ENCODE measurements at places on chromosomes 6 and 20. TPM values are rescaled to one million over a fixed set of nuclear protein-coding genes. Genes with fewer than 3 reads are reported as not detected.

The BAG2 gene
- total RNA-seq: 82.3 TPM

The CCDC170 gene
- total RNA-seq: 4.7 TPM

The ZFP57 gene
- total RNA-seq: not detected

The COX7A2 gene
- total RNA-seq: 137 TPM

The DEF6 gene
- total RNA-seq: 7.2 TPM

The SRC gene
- 26.9 TPM for total RNA-seq

The ARMH2 gene
- total RNA-seq: not detected

The RIN2 gene
- 45.5 TPM for total RNA-seq

The PLAGL2 gene
- 3.0 TPM for total RNA-seq

The HTR1E gene
- 0.26 TPM for total RNA-seq

The PSMB8 gene
- 24.9 TPM for total RNA-seq

The TXLNB gene
- total RNA-seq: 8.0 TPM

The KHDC1 gene
- total RNA-seq: 2.6 TPM

The SIRPB1 gene
- 0.26 TPM for total RNA-seq

The PM20D2 gene
- 31.3 TPM for total RNA-seq

The OGFRL1 gene
- 29.7 TPM for total RNA-seq

The FOXS1 gene
- total RNA-seq: 4.7 TPM

The COL9A3 gene
- total RNA-seq: 101 TPM

The PPIL6 gene
- 11.9 TPM for total RNA-seq

The NEURL2 gene
- total RNA-seq: 4.8 TPM

The COL19A1 gene
- total RNA-seq: 29.4 TPM

The SIRPB2 gene
- total RNA-seq: 1.2 TPM

The FOXF2 gene
- total RNA-seq: 6.6 TPM

The VSX1 gene
- not detected for total RNA-seq

The GSTA2 gene
- not detected for total RNA-seq

The GCNT2 gene
- total RNA-seq: 15.0 TPM

The TMEM170B gene
- 11.2 TPM for total RNA-seq
